ENCODE measurements at places on chromosomes 1 and 21.

DNA sequence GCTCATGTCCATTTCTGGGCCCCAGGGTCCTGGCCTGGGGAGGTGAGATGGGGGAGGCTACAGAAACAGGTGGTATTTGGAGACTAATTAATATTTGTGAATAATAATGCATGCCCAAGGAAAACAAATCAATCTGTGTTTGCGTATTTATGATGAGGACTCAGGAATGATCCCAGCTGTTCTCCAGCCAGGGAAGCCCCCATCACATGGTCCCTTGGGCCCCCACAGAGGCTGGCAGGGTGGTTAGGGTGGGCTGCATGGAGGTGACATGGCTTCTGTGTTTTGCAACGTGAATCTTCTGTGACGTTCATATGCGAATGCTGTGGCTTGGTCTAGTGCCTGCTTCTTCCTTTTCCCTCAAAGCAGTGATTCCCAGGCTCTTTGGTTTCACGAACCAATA, 10.5 kb downstream of the PTPRF start:
- DNase-seq = no peak

DNA sequence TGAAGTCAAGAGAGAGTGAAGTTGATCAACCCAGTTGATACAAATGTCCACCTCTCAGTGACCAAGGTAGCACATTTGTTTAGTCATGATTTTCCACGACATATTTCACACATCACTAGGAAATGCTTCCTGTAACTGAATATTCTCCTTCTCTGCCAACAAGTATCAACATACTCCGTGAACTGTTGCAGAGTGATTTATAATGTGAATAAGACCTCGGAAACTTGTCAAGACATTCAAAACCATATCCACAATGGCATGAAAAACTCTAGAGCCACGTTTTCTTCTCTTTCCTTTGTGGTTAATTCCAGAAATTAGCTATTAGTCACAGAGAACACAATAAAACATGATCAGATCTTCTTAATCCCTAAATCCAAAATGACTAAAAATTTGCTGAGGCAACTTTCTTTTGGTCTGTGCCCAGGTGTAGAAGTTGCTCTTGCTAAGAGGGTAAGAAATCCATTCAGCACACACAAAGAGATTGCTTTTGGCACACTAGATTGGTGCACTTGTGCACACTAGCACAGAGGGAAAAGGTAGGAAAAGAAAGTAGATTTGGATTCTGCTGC, 244.3 kb upstream of the NRIP1 start:
- no peak for DNase-seq

DNA sequence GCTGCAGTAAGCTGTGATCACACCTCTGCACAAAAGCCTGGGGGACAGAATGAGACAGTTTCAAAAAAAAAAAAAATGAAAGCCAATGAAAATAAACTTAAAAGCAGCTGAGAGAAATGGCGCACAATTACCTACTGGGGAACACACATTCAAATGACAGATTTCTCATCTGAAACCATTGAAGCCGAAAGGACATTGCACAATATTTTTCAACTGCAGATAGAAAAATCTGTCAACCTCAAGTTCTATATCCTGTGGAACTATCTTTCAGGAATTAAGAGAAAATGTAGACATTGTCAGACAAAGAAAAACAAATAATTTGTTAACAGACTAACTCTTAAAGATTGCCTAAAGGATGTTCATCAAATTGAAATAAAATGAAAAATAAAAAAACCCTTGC, 442.8 kb downstream of the MATN1 start:
- DNase-seq = no peak

GRCh38 chr1:205783904-205784303, 8.6 kb upstream of the RAB29 start:
- no peak for DNase-seq

DNA sequence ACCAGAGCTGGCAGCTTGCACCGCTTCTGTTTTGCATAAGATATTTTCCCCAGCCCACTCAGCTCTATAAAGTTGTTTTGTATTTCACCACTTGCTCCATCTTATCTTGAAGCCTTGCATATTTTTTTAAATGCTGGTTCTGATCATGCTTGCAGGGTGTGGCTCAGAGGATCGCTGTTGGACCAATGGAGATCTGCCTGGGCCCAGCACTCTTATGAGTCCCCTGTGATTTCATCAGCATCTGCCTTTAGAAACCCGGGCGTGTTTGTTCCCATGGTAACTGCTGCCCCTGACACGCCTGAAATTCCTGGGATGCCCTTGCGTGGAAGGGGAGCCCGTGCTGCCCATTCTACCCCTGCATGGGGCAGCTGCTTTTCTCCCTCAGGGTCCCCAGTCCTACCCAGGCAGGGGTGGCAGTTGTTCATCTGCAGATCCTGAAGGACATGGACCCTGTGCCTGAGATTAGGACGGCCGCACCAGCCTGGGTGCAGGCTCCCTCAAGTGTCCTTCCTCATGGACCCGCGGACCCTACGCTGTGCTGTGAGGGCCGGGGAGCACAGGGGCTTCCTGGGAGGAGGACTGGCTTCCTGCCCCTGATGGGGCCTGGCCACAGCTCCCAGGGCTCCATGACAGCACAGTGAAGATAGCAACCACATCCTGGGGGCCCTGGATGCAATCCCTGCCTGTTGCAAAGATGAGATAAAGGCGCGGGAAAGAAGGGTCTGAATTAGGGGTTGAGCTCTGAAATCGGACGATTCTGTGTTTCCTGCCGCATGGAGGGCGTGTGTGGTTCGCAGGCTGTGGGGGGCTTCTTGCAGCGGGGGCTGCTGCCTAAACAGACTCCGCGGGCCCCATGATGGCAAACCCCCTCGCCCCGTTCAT, 226.5 kb downstream of the SDCCAG8 start:
- DNase-seq = no peak

DNA sequence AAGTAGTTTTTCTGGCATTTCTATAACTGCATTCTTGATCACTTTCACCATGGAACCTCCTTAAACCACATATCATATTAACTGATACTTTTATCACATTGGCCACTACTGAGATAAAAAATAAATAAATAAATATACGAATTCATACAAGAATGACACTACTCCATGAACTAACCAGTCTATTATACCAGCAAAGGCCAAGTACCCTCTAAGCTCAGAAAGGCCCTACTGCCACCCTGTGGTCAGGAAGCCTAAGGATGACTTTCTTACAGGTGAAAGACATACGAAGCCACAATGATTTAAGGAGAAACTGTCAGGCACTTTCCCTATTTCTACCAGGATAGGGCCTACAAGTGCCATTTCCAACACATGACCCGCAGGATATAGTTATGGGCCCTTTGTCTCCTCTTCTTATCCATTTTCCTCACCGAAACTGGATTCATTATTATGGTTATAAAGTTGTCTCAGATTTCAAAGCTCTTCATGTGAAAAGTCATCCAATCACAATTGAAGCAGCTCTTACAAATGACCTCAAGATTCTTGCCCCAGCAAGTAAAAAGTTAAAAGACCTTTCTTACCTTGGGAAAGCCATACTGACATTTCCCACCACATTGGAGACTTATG, 23.9 kb downstream of the DNAJC8 start:
- no peak for DNase-seq

DNA sequence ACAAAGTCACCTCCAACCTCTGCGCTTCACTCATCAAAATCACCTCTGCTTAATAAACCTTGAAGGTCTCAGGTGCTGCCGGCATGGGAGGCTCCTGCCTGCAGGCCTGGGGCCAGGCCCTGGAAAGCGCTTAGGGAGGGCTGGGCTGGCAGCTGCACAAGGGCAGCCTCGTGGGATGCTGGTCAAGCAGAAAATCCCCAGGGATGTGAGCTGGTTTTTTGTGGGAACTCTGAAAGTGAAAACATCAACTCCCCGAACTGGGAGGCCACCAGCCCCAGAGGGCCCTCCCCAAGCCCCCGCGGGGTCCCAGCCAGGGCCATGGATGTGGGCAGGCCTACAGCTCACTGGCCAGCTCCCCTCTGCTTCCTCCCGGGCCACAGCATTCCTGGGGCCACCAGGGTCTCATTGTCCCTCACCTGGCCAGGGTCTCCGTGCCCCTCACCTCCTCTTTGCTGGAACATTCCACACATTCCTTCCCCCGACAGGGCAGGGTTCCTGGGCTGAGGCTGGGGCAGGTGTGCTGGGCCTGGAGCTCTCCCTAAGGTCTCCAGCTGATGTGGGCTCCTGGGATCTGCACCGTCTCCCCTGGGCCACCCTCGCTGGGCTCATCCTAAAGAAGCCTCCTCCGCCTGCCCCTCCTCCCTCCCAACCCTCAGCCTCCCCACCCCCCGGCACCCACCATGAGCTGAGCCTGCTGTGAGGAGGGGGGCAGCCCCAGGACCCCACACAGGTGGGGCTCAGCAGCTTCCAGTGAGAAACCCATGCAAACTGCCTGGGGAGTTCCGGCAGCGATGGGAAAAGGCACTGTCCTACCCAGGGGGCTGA, 36.0 kb upstream of the POFUT2 start:
- DNase-seq = no peak

- no peak for DNase-seq
Observed at GRCh38 chr1:207155028-207155427, 51.0 kb downstream of the C4BPA start.

DNA sequence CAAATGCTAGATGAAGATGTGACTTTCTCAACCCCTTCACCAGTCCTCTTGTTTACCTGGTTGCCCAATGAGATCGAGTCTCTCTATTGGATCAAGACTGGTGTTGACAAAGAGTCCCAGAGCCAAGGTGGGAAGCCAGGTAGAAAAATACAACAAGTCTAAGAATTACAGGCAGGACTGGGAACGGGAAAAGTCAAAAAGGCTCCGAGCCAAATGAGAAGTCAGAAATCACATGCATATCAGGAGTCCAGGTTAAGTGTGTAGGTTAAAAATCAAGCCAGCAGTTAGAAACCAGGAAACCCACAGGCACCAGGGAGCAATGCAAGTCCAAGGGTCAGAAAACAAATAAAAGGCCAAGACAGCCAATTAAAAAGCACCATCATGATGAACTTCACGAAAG, 27.4 kb upstream of the DUSP23 start:
- no peak for DNase-seq

- DNase-seq = peak; percentile 61
Observed at GRCh38 chr1:154198756-154199562, 7.1 kb upstream of the TPM3 start.

GRCh38 chr1:174942547-174943255, 57.0 kb upstream of the CACYBP start:
- DNase-seq = no peak

DNA sequence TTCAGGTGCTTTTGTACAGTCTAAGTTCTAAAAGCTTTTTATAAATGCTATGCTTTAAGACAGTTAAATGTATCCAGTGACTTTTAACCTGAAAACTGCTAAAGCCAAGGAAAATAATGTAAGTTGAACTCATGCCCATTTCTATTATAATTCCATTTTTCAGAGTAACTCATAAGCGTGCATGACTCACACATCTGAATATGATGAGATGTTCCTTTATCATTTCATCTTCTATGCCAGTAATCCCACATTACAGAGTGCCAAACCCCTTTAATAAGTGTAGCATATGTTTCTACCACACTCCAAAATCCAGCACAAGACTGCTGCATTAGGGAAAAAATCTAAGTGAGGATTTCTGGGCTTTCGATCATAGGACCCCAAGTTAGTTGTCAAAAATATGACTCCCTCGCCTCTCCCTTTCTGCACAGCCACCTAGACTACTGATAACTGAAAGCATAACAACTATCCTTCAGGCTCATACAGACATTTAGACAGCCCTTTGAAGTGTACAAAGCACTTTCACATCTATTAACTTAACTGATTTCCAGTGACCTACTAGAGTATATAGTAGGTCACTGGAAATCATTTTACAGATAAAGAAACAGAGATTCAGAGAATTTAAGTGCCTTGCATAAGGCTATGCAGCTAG, 45.3 kb downstream of the JAK1 start:
- DNase-seq = no peak
